AG04449 (cell line): ENCODE measurements at places on chromosomes 2 and 18.
A peak's percentile ranks its signal among the peaks of the same experiment; 100 is the strongest.

DNA sequence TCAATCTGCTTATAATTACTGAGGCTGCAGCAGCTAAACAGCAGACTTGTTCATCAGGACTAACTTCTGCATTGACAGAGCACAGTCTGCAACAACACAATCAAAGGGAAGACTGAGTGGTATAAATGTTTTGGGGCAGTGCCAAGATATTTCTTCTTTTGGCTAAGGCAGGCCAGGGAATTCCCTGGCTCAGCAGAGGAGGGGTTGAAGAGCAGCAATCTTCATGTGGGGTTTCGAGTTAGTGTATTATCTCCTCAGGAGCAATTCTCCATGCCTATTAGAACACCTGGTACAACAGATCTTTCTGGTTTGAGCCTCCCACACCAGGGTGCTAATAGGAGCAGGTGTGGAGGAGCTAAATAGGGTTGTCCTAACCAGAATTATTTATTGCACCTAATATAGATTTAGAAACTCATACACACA is 103.0 kb upstream of the STK17B start:
- no peak for DNase-seq

GRCh38 chr2:26712486-26713465 is 20.3 kb downstream of the KCNK3 start:
- no peak for DNase-seq

- peak; percentile 87 for DNase-seq
Measured at GRCh38 chr2:67503066-67503795, 106.1 kb downstream of the ETAA1 start.

DNA sequence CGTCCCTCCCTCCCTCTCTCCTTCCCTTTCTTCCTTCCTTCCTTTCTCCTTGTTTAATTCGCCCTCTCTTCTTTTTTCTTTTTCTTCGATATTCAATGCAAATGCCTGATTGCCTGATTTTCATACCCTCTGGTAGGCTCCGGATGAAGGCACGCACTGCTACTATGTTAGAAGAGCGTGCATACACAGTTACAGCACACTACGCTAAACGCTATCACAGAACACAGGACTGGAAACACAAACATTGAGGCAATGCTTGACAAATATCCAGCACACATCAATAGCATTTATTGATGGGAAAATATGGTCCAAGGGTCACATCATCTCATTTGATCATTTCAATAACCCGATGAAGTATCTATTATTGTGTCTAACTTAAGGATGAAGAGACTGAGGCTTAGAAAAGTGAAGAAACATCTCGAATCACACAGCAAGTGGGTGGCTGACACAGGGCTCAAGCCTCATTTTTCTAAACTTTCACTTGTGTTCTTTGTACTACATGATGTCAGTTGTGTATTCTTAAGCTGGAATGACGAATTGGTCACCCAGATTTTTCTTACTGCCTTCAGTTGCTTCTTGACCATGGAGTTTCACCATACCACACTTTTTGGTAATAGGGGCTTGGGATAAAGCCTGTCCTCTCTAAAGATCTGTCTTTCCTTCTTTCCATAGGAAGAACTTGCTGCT is 101.8 kb downstream of the TRIB2 start:
- DNase-seq: no peak

GRCh38 chr2:239566162-239566994 is 165.6 kb upstream of the HDAC4 start:
- no peak for DNase-seq

DNA sequence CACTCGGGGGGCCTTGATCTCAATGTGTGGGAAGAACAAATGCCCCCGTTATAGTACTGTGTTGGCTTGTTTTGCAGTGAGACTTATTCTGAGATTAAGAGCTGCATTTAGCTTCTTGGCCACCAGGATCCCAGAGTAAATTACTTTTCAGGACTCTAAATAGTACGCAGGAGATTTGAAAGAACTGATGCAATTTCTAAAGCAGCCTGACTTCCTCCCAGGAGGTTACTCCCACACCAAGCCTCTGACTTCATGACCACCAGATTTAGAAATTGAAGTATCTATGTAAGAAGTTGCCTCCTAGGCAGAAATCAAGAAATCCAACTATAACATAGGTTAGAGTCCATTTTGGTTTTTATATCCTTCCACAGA is 67.0 kb downstream of the FEZ2 start:
- no peak for DNase-seq

- no peak for DNase-seq
Measured at GRCh38 chr2:234410526-234410925, 86.4 kb downstream of the ARL4C start.

GRCh38 chr2:142965443-142965842 is 88.0 kb downstream of the KYNU start:
- DNase-seq: no peak

DNA sequence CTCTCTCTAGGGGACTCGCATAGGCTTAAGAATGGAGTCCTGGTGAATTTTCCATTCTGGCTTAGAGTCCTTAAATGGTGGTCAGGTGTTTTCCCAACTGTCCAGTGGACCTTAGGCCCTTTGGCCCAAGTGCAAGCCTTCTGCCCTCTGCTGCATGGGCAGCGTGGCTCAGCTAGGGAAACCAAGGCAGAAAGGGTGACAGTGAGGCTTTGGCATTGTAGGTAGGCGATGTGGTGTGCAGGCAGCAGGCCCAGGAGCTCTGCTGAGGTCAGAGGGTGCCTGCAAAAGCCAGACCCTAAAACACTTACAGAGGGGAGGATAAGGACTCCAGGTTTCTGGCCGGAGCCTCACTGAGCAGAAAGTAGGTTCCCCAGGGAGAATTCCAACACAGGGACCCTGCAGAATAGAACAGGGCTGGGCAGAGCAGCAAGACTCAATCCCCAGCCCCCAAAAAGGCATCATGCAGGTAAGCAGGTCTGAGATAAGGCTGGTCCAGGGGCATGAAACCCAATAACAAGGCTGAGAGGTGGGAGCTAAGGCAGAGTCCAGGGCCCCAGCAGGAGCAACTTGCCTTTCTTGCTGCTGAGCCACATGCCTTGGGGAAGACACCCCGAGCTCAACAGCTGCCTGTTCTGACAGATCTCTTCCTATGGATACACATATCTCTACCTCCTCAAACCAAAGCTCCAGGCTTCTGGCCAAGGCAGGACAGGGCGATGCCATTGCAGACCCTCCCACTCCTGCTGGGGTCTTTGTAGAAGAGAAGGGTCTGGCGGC is 199.7 kb downstream of the TNS1 start:
- no peak for DNase-seq
